Activated naive CD8-positive, alpha-beta T cell treated with anti-CD3 and anti-CD28 coated beads, Interleukin-2, amount 10 ng/mL, durations not matched to agents 7 days and 5 days (primary cell): ENCODE measurements at places on chromosomes 6 and 20. TPM values are rescaled to one million over a fixed set of nuclear protein-coding genes. Genes with fewer than 3 reads are reported as not detected.

DNA sequence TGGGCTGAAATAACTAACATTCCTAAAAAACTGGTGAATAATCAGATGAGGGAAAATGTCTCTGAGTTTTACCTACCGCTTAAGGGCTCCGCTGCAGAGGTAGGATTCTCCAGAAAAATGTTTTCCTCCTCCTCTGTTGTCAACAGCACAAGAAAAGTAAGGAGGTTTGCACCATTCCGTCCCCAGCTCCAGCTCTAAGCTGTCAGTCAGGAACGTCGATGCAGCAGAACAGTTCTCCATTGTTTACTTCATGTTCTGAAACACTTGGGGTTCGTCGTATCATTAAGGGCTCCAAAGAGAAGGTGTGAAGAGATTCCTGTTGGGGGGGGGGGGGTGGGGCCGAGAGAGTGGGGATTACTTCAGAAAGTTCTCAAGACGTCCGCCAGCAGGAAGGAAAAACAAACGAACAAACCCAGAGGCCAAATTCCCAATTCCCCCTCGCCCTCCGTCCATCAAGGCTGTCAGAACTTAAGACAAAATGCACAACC is 734 bp downstream of the MMS22L start:
- H3K4me1 ChIP-seq = peaks cover 20% of the 10 kb centered on the region
- peak overlapping the region; percentile 88 for H3K27ac ChIP-seq
- no peak for DNase-seq
- peaks cover 3% of the 10 kb centered on the region for H3K27me3 ChIP-seq

- no peak for DNase-seq
- peak overlapping the region; percentile 86 for H3K27ac ChIP-seq
- H3K4me1 ChIP-seq = peaks cover 64% of the 10 kb centered on the region
- H3K27me3 ChIP-seq = peaks cover 4% of the 10 kb centered on the region
These were observed 2.9 kb downstream of the FKBP1A start for GRCh38 chr20:1389703-1390580.

GRCh38 chr6:106688177-106688951 is 59.0 kb downstream of the QRSL1 start:
- no peaks in the 10 kb centered on the region for H3K36me3 ChIP-seq
- H3K4me3 ChIP-seq = no peak overlapping the region
- H3K27me3 ChIP-seq = peaks cover 5% of the 10 kb centered on the region
- H3K4me1 ChIP-seq = no peaks in the 10 kb centered on the region
- no peak overlapping the region for H3K27ac ChIP-seq
- no peak for DNase-seq

DNA sequence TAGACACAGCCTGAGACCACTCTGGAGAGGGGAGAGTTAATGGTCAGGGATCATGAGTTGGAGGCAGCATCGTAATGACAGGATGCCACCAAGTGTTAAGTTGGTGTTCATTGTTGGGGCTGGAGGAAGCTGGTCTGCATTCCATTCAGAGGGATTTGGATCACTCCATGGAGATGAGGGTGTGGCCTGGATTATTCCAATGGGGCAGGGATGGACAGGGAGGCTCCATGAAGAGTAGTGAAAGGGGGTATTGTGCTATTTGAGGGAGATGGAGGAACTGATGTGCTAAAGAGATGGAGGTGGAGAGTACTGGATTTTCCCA is 1.1 kb downstream of the SAPCD1 start:
- no peak overlapping the region for H3K4me3 ChIP-seq
- H3K27ac ChIP-seq = peak overlapping the region; percentile 67
- peaks cover 34% of the 10 kb centered on the region for H3K36me3 ChIP-seq
- peaks cover 18% of the 10 kb centered on the region for H3K4me1 ChIP-seq
- H3K27me3 ChIP-seq = no peaks in the 10 kb centered on the region

DNA sequence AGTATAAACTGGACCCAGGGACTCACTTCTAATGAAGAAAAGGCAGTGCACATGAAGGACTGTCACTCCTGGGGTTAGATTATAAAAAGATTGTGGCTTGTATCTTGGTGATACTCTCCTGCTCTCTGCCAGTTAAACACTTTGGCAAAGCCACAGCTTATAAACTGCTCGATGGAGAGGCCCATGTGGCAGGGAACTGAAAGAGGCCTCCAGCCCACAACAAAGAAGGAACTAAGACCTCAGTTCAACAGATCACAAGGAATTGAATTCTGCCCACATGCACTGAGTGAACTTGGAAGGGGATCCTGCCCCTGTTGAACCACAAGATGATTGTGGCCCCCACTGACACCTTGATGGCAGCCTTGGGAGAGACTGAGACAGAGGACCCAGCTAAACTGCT is 363.8 kb downstream of the CBLN4 start:
- no peak overlapping the region for H3K4me3 ChIP-seq
- H3K36me3 ChIP-seq = no peaks in the 10 kb centered on the region
- no peaks in the 10 kb centered on the region for H3K4me1 ChIP-seq
- no peak overlapping the region for H3K27ac ChIP-seq

GRCh38 chr20:62481425-62482145 is 5.8 kb upstream of the GATA5 start:
- H3K4me1 ChIP-seq = peaks cover 7% of the 10 kb centered on the region
- DNase-seq = no peak
- no peak overlapping the region for H3K4me3 ChIP-seq
- no peak overlapping the region for H3K27ac ChIP-seq
- H3K36me3 ChIP-seq = no peaks in the 10 kb centered on the region

DNA sequence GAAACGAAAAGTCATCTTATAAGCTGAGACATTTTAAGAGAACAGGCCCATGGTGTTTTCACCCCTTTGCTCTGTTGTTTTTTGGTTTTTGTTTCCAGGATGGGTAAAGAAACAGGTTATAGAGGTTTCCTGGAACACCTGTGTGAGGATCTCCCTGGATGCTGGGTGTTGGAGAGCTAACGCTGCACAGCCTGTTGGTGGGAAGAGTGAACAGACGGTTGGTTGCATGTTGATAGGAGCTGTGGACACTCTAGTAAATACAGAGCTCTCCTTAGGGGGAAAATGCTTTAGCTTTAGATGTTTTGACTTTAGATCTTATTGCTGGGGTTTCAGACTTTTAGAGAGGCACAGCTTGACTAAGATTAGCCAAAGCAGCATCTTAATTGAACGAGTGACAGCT is 235.2 kb downstream of the SOX4 start:
- DNase-seq = no peak
- H3K27ac ChIP-seq = no peak overlapping the region
- peaks cover 5% of the 10 kb centered on the region for H3K27me3 ChIP-seq
- H3K36me3 ChIP-seq = no peaks in the 10 kb centered on the region
- peaks cover 2% of the 10 kb centered on the region for H3K4me1 ChIP-seq

DNA sequence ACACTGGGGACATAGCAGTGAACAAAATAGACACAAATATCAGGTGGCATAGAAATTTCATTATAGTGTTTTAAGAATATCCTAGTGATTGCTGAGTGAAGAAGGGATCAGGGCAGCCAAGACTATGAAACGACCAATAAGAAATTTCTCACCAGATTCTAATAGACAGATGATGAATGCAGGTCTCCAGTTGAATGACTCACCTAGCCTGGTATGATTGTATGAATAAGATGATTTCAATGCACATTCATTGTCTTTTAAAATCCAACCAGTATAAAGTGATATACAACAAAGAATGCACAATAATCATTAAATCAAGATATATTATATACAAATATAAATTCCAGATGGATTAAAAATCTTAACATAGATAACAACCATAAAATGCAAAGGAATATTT is 124.5 kb upstream of the TENT5A start:
- no peaks in the 10 kb centered on the region for H3K27me3 ChIP-seq
- H3K4me1 ChIP-seq = no peaks in the 10 kb centered on the region
- no peak overlapping the region for H3K4me3 ChIP-seq
- no peaks in the 10 kb centered on the region for H3K36me3 ChIP-seq
- no peak overlapping the region for H3K27ac ChIP-seq

GRCh38 chr6:25217302-25217701 is 61.9 kb upstream of the CARMIL1 start:
- H3K4me3 ChIP-seq = no peak overlapping the region
- H3K27ac ChIP-seq = no peak overlapping the region
- DNase-seq = no peak
- H3K4me1 ChIP-seq = no peaks in the 10 kb centered on the region
- H3K36me3 ChIP-seq = no peaks in the 10 kb centered on the region

GRCh38 chr20:37096415-37097041 is 731 bp upstream of the RBL1 start:
- H3K36me3 ChIP-seq = peaks cover 23% of the 10 kb centered on the region
- H3K27ac ChIP-seq = peak overlapping the region; percentile 100
- peaks cover 33% of the 10 kb centered on the region for H3K4me1 ChIP-seq

DNA sequence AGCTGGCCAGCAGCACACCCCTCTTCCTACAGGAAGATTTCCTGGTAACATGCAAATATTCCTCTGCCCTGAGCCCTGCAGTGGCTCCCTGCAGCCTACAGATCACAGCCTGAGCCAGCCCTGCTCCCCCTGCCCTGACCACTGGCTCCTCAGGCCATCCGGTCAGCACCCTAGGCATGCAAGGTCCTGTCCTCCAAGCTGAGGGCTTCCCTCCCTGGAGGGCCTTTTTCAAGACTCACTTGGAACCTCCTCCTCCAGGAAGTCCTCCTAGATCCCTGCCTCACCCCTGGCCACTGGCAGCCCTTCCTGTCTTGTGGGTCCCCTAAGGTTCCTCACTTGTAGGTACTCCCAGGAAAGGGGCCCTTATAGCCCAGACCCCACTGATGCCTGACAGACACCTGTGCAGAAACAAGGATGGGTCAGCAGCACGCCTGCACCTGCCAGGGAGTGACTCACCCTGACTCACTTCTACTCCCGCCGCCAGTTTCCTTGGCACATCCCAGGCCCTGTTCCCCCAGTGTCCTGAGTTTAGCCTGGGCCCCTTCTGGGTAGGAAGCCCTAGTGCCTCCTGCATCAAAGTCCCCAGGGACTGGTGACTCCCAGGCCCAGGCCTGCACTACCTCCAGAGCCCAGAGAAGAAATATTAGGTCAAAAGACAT is 3.2 kb downstream of the SLC4A11 start:
- no peak for DNase-seq
- H3K36me3 ChIP-seq = no peaks in the 10 kb centered on the region
- peaks cover 41% of the 10 kb centered on the region for H3K27me3 ChIP-seq
- peaks cover 8% of the 10 kb centered on the region for H3K4me1 ChIP-seq
- H3K27ac ChIP-seq = no peak overlapping the region

GRCh38 chr6:14964556-14965270 is 281.2 kb upstream of the JARID2 start:
- no peak overlapping the region for H3K4me3 ChIP-seq
- H3K36me3 ChIP-seq = no peaks in the 10 kb centered on the region
- H3K27ac ChIP-seq = no peak overlapping the region
- DNase-seq = no peak
- H3K27me3 ChIP-seq = no peaks in the 10 kb centered on the region
- no peaks in the 10 kb centered on the region for H3K4me1 ChIP-seq

- H3K27ac ChIP-seq = no peak overlapping the region
- no peaks in the 10 kb centered on the region for H3K27me3 ChIP-seq
These were observed 425.8 kb downstream of the FRK start for GRCh38 chr6:115634887-115635286.

DNA sequence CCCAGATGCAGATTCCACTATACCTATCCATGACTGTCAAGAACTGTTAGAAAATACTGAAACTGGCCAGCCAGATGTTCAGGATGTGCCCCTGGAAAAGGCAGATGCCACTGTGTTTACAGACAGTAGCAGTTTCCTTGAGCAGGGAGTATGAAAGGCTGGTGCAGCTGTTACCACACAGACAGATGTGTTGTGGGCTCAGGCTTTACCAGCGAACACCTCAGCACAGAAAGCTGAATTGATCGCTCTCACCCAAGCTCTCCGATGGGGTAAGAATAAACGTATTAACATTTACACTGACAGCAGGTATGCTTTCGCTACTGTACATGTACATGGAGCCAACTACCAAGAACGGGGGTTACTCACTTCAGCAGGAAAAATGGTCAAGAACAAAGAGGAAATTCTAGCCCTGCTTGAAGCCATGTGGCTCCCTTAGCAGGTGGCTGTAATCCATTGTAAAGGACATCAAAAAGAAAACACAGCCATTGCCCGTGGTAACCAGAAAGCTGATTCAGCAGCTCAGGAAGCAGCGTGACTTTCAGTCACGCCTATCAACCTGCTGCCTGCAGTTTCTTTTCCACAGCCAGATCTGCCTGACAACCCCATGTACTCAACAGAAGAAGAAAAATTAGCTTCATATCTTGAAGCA is 459.7 kb upstream of the HTR1E start:
- no peaks in the 10 kb centered on the region for H3K4me1 ChIP-seq
- no peak overlapping the region for H3K4me3 ChIP-seq
- no peak overlapping the region for H3K27ac ChIP-seq
- no peak for DNase-seq
- H3K36me3 ChIP-seq = no peaks in the 10 kb centered on the region
- no peaks in the 10 kb centered on the region for H3K27me3 ChIP-seq

- H3K27me3 ChIP-seq = peaks cover 7% of the 10 kb centered on the region
- no peak for DNase-seq
- H3K27ac ChIP-seq = no peak overlapping the region
- H3K4me3 ChIP-seq = no peak overlapping the region
- H3K4me1 ChIP-seq = peaks cover 1% of the 10 kb centered on the region
- H3K36me3 ChIP-seq = peaks cover 1% of the 10 kb centered on the region
These were observed 12.8 kb upstream of the PNRC1 start for GRCh38 chr6:89067796-89068195.

DNA sequence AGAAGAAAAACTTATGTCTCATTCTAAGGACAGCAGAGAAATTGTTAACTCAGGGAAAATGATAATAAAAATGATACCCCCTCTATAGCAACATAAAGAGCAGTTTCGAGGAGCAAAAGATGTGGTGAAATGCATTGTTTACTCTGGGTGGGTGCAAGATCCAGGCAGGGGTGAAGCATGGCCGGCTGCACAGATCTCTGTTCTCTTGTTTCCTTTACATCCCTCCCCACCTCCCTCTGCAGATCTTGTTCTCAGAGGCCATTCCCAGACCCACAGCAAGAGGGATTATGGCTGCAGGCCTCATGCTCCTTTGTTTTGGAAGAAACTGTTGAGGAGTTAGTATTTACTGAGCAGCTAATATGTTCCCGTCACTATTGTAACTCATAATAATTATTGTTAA is 1.8 kb downstream of the BTN3A1 start:
- peak overlapping the region; percentile 11 for H3K27ac ChIP-seq
- H3K36me3 ChIP-seq = peaks cover 29% of the 10 kb centered on the region
- peaks cover 39% of the 10 kb centered on the region for H3K4me1 ChIP-seq

GRCh38 chr6:30121446-30122366 is 8.8 kb upstream of the TRIM31 start:
- H3K27me3 ChIP-seq = peaks cover 42% of the 10 kb centered on the region
- H3K4me1 ChIP-seq = no peaks in the 10 kb centered on the region
- no peak overlapping the region for H3K4me3 ChIP-seq
- H3K36me3 ChIP-seq = no peaks in the 10 kb centered on the region
- no peak for DNase-seq
- no peak overlapping the region for H3K27ac ChIP-seq

EGFL8 gene
- 19.6 TPM for total RNA-seq

CGA gene
- not detected for total RNA-seq

SAPCD1 gene
- 13.1 TPM for total RNA-seq

DOK5 gene
- total RNA-seq = not detected

RIPOR2 gene
- 195 TPM for total RNA-seq

ADGRG6 gene
- total RNA-seq = 1.2 TPM

HRH3 gene
- total RNA-seq = not detected

ADGRF5 gene
- not detected for total RNA-seq

SAMD10 gene
- total RNA-seq = 16.2 TPM
